ACHN (cell line): ENCODE measurements at places on chromosomes 5 and 9.

DNA sequence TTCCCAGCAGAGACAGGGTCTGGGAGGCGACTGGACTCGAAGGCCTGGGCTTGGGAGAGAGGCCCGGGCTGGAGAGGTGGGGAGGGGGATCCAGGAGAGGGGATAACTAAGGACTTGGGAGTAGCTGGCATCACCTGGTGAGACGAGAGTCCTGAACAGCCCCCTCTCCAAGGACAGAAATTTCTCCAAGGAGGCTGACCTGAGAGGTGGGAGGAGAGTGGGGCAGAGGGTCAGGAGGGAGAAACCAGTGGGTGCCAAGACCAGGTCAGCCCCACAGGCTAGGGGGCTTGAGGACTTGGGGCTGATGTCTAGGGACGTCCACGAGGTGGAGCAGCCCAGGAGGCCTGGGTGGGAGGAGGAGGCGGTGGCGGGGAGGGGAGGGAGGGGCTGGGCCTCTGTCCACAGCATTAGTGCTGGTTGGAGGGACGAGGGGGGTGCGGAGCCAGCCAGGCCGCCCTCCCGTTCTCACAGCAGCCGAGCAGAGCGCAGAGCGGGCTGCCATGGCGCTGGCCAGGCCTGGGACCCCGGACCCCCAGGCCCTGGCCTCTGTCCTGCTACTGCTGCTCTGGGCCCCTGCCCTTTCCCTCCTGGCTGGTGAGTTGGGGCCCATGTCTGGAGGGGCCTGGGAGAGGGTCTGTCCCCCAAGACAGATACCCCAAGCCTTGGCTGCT, at the start of gene CRB2:
CRB2 (plus strand) TSS at position 437 of the 671 bp plus-strand sequence; CDS start at position 501, 64 bp downstream.
- DNase-seq = no peak

DNA sequence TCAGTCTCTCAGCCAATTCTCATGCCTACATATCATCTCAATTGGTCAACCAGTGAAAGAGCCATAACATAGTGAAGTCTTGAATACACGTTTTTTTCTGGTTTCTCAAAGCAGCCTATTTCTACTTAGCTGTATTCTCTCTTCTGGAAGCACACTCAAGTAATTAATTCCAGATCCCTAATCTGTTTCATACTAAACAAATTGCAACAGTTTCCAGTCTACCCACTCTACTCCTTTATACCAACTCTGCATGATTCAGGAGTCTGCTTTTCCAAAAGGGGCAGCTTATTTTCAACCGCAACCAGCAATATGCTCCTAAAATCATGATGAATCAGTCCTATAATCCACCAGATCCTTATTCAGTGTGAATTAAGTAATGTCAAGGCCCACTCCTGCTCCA, 211.7 kb downstream of the TLE1 start:
- no peak for DNase-seq

GRCh38 chr9:20562051-20562450, 60.2 kb downstream of the MLLT3 start:
- no peak for DNase-seq

DNA sequence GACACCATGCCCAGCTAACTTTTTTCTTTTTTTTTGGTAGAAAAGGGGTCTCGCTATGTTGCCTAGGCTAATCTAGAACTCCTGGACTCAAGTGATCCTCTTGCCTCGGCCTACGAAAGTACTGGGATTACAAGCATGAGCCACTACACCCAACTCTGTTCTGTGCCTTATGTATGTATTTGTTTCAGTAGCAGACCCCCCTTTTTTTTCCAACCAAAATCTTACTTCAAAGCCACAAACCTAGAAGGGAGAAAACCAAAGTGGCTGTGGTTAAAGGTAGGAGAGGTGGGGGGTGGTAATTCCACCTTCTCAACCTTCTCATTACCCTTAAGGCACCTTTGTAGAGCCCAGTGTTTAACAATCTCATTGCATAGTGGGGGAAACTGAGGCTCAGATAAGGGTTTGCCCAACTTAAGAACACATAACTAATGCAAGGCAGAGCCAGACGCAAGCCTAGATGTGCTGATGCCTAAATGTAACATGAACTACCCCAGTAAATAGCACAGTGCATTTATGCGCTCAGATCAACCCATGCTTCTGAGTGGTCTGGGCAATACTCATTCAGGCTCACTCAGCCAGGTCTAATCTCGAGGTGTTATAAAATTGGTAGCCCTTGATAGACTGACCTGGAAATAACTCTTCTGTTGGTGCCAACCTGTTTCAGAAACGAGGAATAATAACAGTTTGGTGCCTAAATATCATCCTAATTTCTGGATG, 33.0 kb downstream of the ITK start:
- DNase-seq = no peak

- DNase-seq = no peak
Observed at GRCh38 chr9:95720496-95720895, 155.0 kb upstream of the ERCC6L2 start.

- DNase-seq = no peak
Observed at GRCh38 chr9:5513966-5514616, 3.8 kb downstream of the PDCD1LG2 start.

GRCh38 chr5:160317434-160317833, 5.1 kb upstream of the CCNJL start:
- DNase-seq = no peak

GRCh38 chr9:20286154-20286700, 336.1 kb downstream of the MLLT3 start:
- no peak for DNase-seq

- no peak for DNase-seq
Observed at GRCh38 chr5:143495821-143496275, 92.4 kb upstream of the NR3C1 start.

DNA sequence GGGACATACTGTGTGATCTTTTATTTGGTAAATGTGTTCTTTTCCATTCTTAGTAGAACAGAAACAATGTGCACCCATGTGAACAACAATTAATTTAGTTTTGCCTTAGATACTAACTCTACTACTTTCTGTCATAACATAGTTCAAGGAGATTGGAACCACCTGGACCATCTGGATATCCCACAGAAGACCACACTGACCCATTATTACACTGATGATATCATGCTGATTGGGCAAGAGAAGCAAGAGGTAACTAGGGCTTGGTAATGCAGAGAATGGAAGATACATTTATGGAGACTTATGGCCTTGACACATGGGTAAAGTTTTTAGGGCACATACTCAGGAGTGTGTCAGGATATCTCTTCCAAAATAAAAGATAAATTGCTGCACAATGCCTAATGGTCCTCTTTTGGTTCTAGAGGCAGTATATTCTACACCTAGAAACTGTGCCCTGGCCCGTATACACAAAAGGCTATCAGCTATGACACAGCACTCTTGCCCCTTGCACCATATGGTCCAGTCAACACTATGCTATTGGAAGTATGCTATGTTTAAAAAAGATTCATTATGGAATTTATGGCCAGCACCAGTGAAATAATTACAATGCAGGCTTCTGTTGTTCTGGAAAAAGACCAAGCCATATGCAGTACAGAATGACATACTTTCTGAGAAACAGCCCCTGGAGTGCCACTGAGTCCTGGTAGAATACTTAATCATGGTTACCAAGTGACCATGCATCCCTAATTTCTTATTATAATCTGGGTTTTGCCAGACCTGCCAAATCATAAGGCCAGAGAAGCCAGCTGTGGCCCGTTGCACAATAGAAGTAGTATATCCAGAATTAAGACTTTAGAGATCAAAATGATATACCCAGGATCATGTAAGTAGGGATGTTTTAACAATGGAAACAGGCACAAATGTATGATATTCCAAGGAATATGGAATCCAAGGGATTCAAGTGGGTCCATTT, 41.6 kb upstream of the MROH2B start:
- no peak for DNase-seq
